ENCODE measurements at places on chromosomes 4 and X.

DNA sequence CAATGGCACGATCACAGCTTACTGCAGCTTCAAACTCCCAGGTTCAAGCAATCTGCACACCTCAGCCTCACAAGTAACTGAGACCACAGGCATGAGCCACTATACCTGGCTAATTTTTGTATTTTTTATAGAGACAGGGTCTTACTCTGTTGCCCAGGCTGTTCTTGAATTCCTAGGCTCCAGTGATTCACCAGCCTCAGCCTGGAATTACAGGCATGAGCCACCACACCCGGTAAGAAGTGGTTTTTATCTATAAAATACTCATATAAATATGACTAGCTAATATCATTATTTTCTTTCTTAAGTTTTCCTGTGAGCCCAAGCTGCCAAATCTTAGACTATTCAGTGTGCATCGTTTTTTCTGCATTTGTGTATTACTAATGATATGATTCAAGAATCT is 4.4 kb downstream of the SCFD2 start:
- DNase-seq: no peak

DNA sequence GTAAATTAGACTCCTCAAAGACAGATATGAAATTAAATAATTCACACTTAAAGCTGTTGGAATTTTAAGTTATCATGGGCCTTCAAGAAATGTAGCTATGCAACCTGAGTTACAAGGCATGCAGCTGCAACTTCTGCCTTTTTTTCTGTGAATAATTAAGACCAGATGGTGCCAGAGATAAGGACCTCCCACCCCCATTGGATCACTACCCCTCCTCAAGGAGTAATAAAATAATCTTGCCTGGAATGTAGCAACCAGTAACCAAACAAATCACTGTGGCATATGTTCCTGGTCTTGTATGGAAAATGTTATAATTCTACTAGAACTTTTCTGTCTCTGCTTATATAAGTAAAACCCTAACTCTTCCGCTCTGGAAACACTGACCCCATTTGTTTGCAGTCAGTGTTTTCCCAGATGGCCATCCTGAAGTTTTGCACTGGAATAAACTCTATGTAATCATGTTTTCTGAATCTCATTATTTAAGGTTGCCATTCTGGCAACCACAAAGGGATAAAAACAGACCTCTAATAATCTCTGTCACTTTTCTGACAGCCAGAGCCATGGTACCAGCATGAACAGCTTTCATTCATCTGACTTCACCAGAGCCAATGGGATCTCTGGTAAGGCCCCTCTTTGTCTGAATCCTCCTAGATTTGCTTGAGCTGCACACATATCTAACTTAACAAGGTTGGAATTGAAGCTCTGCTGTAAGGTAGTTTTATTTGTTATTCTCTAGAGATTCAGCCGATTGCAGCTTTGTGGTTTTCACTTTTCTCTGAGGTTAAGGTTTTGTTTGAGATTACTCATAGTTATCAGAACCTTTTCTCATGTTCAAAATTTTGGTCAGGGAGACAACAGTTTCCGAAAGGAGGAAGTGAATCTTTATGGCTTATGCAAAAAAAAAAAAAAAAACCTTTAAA is 274.6 kb downstream of the NAF1 start:
- DNase-seq: peak; percentile 43

GRCh38 chr4:1418494-1419285 is 12.4 kb upstream of the NKX1-1 start:
- no peak for DNase-seq

DNA sequence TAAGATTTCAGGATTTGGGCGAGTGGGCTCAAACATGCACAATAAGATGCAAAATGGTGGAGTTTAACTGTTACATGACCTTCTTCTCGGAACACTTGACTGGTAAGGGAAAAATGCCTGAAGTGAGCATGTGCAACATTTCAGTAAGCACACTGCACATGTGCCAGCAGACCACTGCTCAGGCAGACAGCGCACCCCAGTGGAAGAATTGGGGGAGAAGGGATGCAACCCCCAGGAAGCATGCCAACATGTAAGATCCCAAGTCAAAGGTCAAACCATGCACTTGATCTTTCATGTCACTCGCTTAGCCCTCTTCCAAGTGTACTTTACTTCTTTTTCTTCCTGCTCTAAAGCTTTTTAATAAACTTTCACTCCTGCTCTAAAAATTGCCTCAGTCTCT is 256.3 kb downstream of the CENPC start:
- peak; percentile 35 for DNase-seq
